Activated T-helper 2 cell treated with anti-CD3 and anti-CD28 coated beads, Interferon-gamma antibody, Interleukin-2, Interleukin-4, amounts not matched to agents 10 μg/mL and 5 μg/mL and 100 μg/mL, durations not matched to agents 14 hours and 24 hours and 36 hours (primary cell): ENCODE measurements at places on chromosomes 12 and 14.

DNA sequence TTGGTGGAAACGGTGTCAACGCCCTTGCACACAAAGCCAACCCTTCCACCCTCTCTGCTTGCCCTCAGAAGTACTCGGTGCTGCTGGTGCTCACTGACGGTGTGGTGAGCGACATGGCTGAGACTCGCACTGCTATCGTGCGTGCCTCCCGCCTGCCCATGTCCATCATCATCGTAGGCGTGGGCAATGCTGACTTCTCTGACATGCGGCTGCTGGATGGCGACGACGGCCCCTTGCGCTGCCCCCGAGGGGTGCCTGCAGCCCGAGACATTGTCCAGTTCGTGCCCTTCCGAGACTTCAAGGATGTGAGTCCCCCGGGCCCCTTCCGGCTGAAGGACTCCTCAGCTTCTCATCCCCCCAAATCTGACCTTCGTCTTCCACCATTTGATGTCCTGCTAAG lies 5.7 kb downstream of the CPNE6 start:
- DNase-seq = no peak

- no peak for DNase-seq
Measured at GRCh38 chr14:42173206-42173605, 566.5 kb downstream of the LRFN5 start.

DNA sequence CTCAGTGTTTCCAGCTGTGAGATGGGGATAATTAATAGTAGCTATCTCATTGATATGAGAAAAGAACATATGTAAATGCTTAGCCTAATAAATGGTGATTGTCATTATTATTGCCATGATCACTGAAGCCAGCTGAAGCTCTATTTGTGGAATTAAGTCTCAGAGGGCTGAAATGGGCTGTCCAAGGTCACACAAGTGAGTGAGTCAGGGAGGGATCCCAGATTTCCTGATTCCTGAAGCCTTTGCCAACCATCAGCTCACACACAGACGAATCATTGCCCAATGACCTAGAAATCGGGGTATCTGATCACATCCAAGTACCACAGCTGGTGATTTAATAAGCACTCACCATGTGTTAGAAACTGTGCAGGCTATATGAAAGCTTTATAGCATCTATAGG lies 21.6 kb upstream of the TMEM229B start:
- no peak for DNase-seq

GRCh38 chr12:57118711-57119271 lies 7.6 kb upstream of the STAT6 start:
- no peak for DNase-seq

DNA sequence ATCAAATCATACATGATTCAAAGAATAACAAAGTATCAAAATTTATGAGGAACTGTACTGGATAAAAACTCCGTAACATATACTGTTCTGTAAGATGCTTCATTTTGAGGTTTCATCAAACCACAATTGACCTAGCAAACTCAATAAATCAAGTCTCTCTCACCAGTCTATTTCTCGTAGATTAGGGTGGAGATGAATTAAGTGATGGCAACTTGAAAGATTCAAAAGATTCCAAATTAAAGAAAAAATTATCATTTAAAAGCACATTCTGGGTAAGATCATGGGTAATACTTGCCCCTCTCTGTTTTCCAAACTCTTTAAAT lies 74.4 kb downstream of the PAPLN start:
- no peak for DNase-seq

DNA sequence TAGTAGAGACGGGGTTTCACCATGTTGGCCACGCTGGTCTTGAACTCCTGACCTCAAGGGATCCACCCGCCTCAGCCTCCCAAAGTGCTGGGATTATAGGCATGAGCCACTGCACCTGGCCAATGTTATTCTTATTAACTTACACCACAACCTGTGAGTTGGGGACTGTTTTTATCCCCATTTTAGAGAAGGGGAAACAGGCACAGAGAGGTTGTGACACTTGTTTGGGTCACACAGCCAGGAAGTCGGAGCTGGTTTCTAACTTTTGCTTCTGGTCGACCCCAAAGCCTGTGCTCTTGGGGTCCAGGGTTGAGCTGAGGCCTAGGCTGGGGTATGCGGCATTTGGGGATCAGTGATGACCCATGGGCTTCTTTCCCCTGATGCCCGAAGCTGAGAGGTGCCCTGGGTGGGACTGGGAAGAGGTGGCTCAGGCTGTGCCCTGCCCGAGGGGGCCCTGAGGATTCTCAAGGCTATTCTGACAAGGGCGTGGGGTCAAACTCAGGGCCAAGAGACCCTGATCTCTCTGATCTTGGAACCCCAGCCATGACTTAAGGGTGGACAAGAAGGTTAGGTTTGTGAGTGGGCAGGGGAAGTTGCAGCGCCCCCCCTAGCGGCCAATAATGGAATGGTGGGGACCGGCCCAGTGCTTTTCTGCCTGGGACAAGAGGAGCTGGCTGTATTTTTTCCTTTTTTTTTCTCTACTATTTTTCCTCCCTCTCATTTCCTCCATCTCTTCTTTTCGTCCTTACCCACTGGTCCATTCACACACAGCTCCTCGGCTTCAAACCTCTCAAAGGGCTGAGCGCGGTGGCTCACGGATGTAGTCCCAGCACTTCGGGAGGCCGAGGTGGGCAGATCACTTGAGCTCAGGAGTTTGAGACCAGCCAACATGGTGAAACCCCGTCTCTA lies 3.0 kb downstream of the SDSL start:
- DNase-seq = peak; percentile 38

DNA sequence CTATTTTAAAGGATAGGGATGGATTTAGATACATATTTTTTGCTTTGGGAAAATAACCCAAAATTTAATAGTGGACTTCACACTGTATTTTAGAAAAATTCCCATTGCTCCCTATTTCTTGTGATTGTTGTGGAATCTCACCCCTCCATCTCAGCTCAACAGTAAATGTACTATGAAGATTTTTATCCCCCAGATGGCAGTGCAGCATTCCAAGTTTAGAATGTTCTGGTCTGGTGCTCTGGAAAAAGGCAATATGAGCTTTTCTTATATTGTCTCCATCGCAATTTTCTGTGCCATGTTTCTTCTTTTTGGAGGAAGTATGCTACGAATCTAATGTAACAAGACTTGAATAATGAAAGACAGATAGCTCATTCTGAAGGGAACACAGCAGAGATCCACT lies 471.7 kb upstream of the SYT1 start:
- DNase-seq = no peak

GRCh38 chr12:93879476-93880421 lies 202.6 kb downstream of the CRADD start:
- DNase-seq = no peak

DNA sequence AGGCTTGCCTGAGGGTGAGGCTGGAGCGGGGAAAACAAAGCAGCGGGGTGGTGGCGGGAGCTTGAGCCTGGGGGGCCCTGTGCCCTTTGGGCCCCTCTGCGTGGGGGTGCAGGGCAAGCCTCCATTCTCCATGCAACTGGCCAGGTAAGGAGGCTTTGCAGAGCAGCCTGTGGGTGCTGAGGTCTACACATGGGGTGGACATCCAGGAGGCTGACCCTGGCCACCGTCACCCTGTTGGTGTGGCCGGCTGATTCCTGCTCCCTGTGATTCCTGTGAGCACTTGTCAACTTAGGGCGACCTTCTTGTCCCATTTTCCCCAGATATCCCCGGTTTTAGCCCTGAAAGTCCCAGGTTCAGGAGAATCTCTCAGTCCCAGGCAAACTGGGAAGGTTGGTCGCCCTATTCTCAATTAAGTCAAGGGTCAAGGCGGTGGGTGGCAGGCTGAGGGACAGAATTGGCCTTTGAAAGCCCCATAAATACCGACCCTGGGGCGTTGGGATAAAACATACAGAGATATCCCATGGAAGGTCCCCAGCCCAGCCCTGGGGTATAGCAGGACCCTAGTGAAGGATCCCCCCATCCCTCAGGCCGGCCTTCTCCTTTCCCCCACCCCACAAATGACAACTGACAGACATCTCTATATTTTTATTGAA lies 70.5 kb downstream of the PRIMA1 start:
- no peak for DNase-seq

DNA sequence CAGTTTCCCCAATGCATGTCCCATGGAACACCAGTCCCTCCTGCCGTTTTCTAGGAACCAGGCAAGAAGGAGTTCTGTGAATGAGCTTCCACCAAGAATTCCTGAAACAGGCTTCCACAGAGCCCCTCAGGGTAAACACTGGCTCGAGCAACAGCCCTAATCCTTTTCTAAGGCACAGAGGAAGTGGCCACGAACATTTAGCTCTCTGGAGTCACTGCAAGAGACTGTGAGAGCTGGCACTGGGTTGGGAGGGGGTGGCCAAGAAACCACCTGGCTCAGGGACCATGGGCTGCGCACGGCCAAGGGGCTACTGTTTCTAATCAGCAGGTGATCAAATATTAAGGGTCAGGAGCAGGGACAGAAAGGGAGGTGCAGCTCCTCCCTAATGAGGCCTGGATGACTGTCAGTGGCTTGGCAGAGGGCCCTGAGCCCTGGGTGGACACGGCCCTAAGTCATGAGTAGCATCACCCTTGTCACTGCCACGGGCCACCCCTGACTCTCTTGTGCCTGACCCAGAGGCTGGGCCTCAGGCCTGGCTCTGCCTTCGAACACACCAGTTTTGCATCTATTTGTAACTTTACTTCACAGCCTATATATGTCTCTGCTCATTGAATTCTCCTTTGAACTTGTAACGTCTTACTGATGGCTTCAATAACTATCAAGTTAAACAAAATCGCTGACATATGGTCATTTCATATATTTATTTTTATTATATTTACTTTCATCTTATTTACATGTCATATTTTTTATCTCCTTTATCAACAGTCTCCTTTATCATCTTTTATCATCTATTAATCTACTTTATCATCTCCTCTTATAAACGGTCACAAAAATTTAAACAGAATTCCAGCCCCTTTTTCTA lies 154.0 kb downstream of the DICER1 start:
- no peak for DNase-seq

- DNase-seq = no peak
Measured at GRCh38 chr14:89325299-89325883, 91.6 kb downstream of the FOXN3 start.

- peak; percentile 18 for DNase-seq
Measured at GRCh38 chr12:110245369-110245772, 35.7 kb upstream of the ATP2A2 start.

GRCh38 chr12:29159661-29160060 lies 10.6 kb downstream of the FAR2 start:
- DNase-seq = no peak

DNA sequence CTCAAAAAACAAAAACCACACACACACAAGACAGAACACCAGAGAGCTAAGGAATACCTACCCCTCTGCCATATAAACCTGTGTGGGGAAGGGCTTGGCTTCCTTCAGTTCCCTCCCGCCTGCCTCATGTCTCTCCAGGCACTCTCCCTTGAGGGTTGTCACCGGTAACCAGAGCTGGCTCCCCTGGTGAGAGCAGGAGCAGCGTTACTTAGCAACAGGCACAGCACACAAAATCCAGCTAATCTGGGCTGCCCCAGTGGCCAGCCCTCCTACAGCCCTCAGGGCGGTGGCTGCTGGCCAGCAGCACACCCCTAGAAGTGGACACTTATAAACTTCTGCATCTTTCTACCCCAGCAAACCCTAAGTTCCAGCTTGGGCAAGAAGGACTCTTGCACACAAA lies 21.6 kb upstream of the NR4A1 start:
- no peak for DNase-seq

- DNase-seq = no peak
Measured at GRCh38 chr12:104484079-104484478, 27.3 kb downstream of the CHST11 start.

GRCh38 chr12:91172096-91172495 lies 10.5 kb downstream of the DCN start:
- no peak for DNase-seq

DNA sequence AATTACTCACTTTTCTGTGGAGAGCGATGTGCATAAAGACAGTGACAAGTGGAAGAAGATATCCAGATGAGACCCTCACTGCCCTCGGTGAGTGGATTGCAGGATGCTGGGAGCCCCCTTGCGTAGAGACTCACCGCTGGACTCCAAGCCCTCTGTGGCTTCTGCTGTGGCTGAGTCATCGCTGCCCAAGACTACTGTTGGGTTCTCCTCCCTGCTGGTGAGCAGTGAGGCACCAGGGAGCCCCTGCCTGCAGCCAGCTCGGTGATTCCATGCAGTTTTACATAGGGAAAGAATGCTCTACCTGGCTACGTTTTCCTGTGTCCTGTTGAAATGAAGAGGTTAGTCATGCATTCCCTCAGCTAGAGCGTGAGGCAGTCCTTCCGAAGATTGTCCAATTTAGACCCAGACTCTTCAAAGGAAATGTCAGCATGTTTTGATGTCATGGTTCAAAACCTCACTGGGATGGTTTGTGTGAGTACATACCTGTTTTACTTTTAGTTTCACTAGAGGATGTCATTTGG lies 28.2 kb downstream of the TRAF3 start:
- DNase-seq = peak; percentile 40

- no peak for DNase-seq
Measured at GRCh38 chr14:94921456-94921855, 151.5 kb upstream of the GSC start.

DNA sequence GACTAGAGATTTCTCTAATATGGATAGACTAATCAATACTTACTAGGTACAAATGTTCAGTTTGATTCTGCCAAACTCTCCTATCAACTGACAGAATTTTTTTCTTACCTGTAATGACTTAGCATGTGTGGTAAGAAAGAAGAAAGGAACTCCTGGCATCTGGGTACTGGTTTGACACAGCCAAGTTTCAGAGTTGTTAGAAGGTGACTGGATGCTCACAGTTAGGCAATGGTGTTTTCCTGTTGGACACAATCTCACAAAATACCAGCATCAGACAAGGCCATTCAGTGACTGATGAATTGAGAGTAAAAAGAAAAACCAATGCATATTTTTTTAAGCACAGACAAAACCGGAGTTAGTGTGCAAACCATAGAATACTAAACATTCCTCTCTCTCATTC lies 4.2 kb downstream of the MUCL1 start:
- no peak for DNase-seq

DNA sequence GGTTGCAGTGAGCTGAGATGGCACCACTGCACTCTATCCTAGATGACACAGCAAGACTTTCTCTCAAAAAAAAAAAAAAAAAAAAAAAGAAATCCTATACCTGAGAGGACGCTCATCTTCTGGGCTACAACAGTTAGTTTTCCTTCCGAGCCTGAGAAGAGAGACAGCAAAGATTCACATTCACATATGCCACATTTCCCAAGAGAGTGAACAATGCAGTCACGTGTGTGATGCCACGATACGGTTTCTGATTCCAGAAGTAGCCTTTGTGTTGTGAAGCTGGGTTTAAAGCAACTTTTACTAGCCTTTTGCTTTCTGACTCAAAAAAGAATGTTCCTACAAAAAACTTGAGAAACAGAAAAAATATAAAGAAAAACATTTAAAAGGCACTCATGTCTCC lies 19.5 kb downstream of the GCN1 start:
- no peak for DNase-seq

GRCh38 chr12:70590051-70590450 lies 47.2 kb downstream of the PTPRB start:
- DNase-seq = peak; percentile 27

DNA sequence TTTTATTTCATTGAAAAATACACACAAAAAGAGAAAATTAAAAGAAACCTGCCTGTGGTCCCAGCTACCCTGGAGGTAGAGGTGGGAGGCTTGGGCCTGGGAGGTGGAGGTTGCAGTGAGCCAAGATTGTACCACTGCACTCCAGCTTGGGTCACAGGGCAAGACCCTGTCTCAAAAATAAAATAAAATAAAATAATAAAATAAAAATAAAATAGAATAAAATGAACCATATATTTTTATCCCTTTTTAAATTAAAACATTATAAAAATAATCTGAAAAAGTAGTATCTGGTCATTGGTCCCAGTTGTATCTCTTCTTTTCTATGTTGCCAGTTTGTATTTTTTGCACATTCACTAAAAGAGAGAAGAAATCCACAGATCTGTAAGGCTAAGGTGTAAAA lies 16.7 kb upstream of the FAM234B start:
- no peak for DNase-seq

- DNase-seq = no peak
Measured at GRCh38 chr12:122725452-122726079, 5.1 kb downstream of the HCAR1 start.
